ENCODE measurements at places on chromosomes 3 and 15.

GRCh38 chr3:176968631-176969030, 228.7 kb downstream of the TBL1XR1 start:
- DNase-seq, result no peak

- no peak for DNase-seq
Observed at GRCh38 chr15:60772395-60773120, 293.6 kb upstream of the ICE2 start.

DNA sequence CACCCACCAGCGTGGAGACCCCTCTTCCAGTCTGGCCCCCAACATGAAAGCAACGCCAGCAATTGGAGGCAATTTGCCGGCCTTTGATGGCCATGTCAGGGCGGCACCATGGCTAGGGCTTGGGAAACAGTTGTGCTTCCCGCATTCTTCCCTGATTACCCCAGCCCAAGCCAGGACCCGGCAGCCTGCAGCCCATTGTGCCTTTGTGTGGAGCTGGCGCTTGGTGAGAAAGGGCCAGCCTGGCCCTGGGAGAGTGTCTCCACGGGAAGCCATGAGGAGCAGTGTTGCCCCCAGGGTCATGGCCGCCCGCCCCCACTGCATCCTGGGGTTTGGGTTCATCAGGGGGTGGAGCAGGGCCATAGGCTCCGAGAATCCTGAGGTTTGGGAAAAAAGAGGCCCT, 66.0 kb downstream of the DNAJB8 start:
- no peak for DNase-seq

DNA sequence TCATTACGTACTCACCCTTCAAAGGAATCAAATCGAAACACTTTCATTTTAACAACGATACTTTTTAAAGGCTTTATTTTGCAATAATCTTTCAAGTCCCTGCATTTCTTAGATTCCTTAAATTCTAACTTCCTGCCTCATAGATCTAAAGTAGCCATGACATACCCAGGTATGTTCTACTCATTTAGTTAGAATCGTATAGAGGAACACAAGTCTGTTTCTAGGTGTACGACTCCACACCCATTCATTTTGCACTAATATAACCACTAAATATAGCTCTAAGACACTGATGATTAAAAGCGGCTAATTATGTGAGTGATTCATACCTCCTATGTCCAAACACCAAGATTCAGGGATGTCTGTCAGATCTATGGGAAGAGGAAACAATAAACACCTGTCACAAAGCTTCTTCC, 1.3 kb downstream of the ATP13A3 start:
- DNase-seq, result no peak

DNA sequence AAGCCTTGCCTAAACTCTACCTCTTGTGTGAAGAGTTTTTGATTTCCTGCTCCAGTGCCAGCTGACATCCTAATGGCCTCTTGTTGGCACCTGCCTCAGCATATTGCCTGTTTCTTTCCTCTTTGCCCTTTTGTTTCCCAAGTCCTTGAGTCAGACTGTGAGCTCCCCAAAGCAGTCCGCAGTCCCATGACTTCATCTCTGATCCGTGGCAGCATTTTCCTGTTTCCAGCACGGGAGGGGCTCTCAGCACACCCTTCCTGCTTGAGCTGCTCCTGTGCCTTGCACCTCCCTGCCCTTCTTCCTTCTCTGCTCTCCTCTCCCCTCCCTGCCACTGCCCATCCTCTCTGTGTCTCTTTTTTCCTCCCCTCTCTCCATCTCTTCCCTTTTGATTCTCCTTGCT, 179.6 kb downstream of the EPHB1 start:
- no peak for DNase-seq

DNA sequence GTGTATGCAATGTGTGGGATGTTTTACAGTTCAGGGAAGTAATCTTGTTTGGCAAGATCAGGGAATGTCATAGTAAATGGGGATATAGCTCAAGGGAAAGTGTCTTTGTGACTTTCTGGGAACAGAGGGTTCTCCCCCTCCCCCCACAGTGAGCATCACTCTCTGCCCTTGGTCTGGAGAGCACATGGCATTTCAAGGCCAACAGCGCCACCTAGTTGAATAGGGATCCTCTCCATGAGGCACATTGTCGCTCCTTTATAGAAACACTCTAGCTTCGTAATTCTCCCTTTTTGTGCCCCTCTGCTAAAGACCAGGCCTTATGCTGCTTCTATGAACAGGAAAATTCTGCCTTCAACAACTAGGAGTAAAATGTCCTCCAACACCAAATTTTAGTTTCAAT, 37.1 kb upstream of the ARNT2 start:
- DNase-seq, result no peak

- DNase-seq, result peak; percentile 21
Observed at GRCh38 chr15:87477737-87478686, 778.5 kb downstream of the NTRK3 start.

GRCh38 chr15:68792901-68793766, 27.6 kb downstream of the ANP32A start:
- DNase-seq, result no peak

DNA sequence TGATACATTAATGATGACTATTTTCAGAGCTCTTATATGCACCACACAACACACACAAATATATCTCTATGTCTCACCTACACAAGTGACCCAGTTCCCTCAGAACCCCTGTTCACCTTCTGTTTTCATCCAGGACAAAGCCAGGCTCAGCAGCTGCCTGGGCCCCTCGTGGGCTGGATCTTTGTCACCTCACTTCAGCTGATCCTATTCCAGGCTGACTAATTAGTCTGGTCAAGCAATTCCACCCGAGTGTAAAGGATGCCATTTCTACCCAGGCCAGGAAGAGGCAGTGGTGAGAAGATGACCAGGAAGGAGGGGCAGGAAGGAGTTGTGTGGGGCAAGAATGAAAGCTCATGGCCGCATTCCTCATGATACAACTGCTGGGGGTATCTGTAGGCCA, 62.3 kb downstream of the DHX30 start:
- DNase-seq, result no peak

- DNase-seq, result no peak
Observed at GRCh38 chr3:17782751-17783150, 40.3 kb upstream of the TBC1D5 start.

DNA sequence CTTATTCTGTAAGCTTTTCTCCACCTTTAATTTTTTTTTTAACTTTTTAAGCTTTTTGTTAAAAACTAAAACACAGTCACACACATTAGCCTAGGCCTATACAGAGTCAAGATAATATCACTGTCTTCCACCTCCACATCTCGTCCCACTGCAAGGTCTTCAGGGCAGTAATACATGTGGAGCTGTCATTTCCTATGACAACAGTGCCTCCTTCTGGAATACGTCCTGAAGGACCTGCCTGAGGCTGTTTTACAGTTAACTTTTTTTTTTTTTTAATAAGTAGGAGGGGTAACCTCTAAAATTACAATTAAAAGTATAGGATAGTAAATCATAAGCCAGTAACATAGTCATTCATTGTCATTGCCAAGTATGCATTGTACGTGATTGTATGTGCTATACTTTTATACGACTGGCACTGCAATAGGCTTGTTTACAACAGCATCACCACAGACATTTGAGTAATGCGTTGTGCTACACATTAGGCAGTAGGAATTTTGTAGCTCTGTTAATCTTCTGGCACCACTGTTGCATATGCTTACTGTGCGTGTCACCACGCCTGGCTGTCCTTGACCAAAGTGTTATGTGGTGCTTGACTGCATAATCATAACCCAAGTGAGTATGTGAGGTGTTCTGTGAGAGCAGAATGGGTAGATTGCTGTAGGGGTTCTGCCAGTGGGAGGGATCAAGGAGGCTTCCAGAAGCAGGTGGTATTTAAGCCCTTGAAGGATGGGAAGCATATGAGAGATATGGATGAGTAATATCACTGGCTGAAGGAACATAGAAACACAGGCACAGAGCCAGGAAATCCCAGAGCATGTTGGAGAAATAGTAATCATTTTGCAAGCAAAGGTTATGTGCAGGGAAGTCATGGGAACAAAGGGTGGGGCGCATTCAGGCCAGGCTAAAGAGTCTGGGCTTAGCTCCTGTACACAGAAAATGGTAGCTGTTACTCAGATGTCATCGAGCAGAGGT, 18.3 kb downstream of the FBXO22 start:
- no peak for DNase-seq

GRCh38 chr3:156461889-156462288, 93.0 kb downstream of the SSR3 start:
- no peak for DNase-seq

DNA sequence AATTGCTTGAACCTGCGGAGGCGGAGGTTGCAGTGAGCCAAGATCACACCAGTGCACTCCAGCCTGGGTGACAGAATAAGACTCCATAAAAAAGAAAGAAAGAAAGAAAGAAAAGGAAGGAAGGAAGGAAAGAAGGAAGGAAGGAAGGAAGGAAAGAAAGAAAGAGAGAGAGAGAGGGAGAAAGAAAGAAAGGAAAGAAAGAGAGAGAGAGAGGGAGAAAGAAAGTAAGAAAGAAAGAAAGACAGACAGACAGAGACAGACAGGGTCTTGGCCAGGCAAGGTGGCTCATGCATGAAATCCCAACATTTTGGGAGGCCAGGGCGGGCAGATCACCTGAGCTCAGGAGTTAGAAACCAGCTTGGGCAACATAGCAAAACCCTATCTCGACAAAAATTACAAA, 16.4 kb upstream of the DAG1 start:
- no peak for DNase-seq

GRCh38 chr3:15611018-15611417, 9.5 kb downstream of the BTD start:
- no peak for DNase-seq

GRCh38 chr15:57144448-57144847, 226.0 kb downstream of the TCF12 start:
- no peak for DNase-seq

GRCh38 chr3:179376474-179376873, 29.0 kb downstream of the MFN1 start:
- DNase-seq, result no peak

DNA sequence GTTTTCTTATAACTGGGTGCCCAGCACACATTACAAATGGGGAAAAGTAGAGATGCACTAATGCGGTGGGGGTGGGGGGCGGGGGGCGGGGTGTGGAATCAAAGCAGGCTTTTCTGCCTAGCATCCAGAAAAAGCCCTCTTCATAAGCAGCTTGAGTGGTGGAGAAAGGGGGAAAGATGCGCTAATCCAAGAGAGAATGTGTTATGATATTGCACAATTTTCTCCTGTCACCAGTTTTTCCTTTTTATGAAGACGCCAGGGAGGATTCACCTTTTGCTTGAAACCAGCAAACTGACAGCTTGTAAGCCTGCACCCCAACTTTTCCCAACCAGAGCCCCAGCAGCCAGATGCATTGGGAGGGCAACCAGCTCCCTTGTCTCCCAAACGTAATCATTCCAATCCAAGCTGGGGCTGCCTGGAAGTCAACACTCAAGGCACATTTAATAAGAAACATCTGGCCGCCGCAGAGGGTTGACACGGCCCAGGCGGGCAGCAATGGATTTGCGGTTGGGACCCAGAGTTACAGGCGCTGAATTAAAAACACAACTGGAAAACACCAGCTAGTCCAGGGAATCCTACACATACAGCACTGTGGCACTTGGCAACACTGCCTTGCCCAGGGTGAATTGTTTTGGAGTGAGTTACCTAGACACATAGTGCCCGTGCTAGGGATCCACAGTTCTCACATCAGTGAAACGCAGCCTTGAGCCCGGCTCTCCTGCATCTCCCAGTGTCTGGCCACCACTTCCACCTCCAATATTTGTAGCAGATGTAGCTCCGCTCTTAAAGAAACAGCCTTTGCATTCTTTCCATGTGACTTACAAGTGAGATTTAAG, 218.5 kb upstream of the PRICKLE2 start:
- DNase-seq, result no peak

- DNase-seq, result no peak
Observed at GRCh38 chr15:70974004-70974832, 81.6 kb downstream of the LRRC49 start.

Data from thoracic aorta (tissue), 2 donors.